Gastrocnemius medialis (tissue), 4 donors: ENCODE measurements at places on chromosomes 12 and 14. TPM values are rescaled to one million over a fixed set of nuclear protein-coding genes. Genes with fewer than 3 reads are reported as not detected.

- no peak for DNase-seq
- no peaks in the 10 kb centered on the region for H3K27me3 ChIP-seq
- no peaks in the 10 kb centered on the region for H3K36me3 ChIP-seq
Measured at GRCh38 chr14:90883782-90884181, 67.6 kb upstream of the TTC7B start.

- H3K27me3 ChIP-seq: peaks cover 3% of the 10 kb centered on the region
- no peak overlapping the region for H3K4me3 ChIP-seq
- peaks cover 12% of the 10 kb centered on the region for H3K4me1 ChIP-seq
- no peak for DNase-seq
- no peak overlapping the region for H3K27ac ChIP-seq
Measured at GRCh38 chr12:54166567-54167499, 22.0 kb downstream of the SMUG1 start.

DNA sequence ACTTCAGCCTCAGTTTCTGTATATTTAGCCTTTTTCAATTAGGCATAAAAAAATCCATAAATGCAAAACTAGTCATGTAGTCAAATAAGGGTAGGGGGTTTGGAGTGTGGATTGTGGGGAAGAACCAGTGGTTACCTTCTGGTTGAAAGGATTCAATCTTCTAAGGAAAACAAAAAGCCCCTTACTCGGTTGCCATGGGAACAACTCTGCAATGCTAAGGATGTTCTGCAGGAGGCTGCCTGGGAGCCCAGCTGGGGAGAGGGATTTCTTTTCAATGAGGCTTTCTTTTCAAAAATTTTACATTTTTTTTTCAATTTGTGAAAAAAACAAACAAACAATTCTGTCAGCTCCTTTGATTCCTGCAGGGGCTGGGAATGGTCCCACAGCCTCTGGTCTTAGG is 67.2 kb downstream of the SLC8A3 start:
- H3K4me1 ChIP-seq: peaks cover 27% of the 10 kb centered on the region
- no peaks in the 10 kb centered on the region for H3K27me3 ChIP-seq
- H3K4me3 ChIP-seq: no peak overlapping the region
- no peaks in the 10 kb centered on the region for H3K36me3 ChIP-seq
- no peak overlapping the region for H3K27ac ChIP-seq
- DNase-seq: no peak

DNA sequence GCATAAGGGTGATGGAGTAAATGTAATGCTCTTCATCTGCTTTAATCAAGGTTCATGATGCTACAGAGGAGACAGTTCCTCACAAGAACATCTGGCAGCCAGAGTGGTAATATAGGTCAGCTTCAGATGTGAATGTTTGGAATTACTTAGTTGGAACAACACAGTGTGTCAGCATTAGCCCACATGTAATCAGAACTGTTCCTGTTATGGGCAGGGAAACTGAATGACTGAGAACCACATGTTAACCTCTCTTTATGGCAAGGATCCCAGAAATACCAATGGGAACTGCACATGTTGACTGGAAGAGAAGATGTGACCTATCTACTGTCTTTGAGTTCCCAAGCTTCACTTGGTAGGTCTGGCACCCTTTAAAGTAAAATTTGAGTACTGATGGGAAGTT is 390.1 kb upstream of the PDE3A start:
- H3K27ac ChIP-seq: no peak overlapping the region
- no peaks in the 10 kb centered on the region for H3K4me1 ChIP-seq
- H3K36me3 ChIP-seq: no peaks in the 10 kb centered on the region

GRCh38 chr12:86186449-86186848 is 69.7 kb downstream of the MGAT4C start:
- H3K27ac ChIP-seq: no peak overlapping the region
- no peaks in the 10 kb centered on the region for H3K27me3 ChIP-seq
- H3K4me1 ChIP-seq: no peaks in the 10 kb centered on the region
- no peak for DNase-seq

DNA sequence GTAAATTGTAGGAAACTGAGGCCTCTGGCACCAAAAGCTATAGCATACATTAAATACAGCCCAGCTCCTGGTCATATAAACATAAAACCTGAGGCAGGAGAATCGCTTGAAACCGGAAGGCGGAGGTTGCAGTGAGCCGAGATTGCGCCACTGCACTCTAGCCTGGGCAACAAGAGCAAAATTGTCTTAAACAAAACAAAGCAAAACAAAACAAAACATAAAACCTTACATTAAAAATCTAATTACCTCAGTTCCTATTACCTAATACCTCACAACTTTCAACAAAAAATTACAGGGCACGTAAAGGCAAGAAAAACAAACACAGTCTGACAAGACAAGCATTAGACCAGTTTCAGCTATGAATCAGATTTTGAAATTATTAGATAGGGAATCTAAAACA is 36.7 kb downstream of the TMEM116 start:
- H3K4me1 ChIP-seq: no peaks in the 10 kb centered on the region
- no peak for DNase-seq
- H3K36me3 ChIP-seq: no peaks in the 10 kb centered on the region
- no peak overlapping the region for H3K27ac ChIP-seq
- H3K4me3 ChIP-seq: no peak overlapping the region

- peaks cover 15% of the 10 kb centered on the region for H3K4me1 ChIP-seq
- H3K4me3 ChIP-seq: peak within 1 kb of the TSS; percentile 88
- DNase-seq: peak; percentile 83
Measured at GRCh38 chr12:48957141-48958048, at the start of gene ARF3. ARF3 (minus strand) TSS chr12:48957487; CDS start chr12:48941095, 16,392 bp downstream.

- no peak overlapping the region for H3K4me3 ChIP-seq
- H3K27me3 ChIP-seq: no peaks in the 10 kb centered on the region
- H3K36me3 ChIP-seq: peaks cover 11% of the 10 kb centered on the region
- H3K27ac ChIP-seq: no peak overlapping the region
- DNase-seq: no peak
Measured at GRCh38 chr12:4506430-4506829, 32.3 kb upstream of the RAD51AP1 start.

DNA sequence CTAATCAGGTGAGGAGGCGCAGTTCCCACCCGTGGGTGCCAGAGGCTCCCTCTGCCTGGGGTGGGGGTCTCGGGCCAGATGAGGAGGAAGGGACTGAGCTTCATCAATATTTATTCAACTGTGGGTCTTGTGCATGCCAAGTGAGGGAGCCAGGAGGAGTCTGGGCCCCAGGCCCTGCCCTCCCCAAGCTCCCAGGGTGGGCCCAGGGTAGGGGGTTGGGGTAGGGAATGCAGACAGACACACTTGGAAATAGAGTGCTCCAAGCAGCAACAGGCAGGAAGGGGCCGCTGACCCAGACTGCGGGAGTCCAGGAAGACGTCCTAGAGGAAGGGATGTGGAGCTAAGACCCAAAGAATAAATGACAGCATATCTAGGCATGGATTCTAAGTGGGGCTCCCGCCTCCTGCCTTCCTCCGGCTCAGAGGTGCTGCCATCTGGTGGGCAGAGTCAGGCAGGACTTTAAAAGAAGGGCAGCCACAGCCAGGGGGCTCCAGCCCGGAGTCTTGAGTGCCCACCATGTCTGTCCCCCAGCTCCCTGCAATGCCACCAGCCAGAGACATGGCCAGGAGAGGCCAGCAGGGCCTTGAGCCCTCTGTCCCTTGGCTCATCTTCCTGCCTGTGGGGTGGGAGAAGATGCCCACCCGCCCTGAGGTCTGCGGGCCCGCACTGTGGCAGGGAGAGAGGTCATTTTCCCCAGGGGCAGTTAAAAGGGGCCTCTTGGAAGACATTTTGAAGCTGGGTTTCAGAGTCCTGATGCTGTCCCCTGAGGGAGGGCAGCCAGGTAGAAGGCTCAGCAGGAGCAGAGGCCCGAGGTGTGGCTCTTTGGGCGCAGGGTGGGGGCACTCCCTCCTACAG is 70.1 kb downstream of the PHETA1 start:
- no peaks in the 10 kb centered on the region for H3K4me1 ChIP-seq
- no peaks in the 10 kb centered on the region for H3K27me3 ChIP-seq
- H3K27ac ChIP-seq: no peak overlapping the region
- H3K4me3 ChIP-seq: no peak overlapping the region
- DNase-seq: no peak

GRCh38 chr12:26863515-26863914 is 30.5 kb upstream of the ITPR2 start:
- H3K36me3 ChIP-seq: no peaks in the 10 kb centered on the region
- no peak overlapping the region for H3K27ac ChIP-seq
- H3K27me3 ChIP-seq: no peaks in the 10 kb centered on the region
- no peak overlapping the region for H3K4me3 ChIP-seq

- H3K4me1 ChIP-seq: peaks cover 5% of the 10 kb centered on the region
- peaks cover 8% of the 10 kb centered on the region for H3K27me3 ChIP-seq
- H3K36me3 ChIP-seq: no peaks in the 10 kb centered on the region
- H3K27ac ChIP-seq: no peak overlapping the region
- DNase-seq: no peak
Measured at GRCh38 chr12:67070604-67071003, 198.6 kb upstream of the CAND1 start.

DNA sequence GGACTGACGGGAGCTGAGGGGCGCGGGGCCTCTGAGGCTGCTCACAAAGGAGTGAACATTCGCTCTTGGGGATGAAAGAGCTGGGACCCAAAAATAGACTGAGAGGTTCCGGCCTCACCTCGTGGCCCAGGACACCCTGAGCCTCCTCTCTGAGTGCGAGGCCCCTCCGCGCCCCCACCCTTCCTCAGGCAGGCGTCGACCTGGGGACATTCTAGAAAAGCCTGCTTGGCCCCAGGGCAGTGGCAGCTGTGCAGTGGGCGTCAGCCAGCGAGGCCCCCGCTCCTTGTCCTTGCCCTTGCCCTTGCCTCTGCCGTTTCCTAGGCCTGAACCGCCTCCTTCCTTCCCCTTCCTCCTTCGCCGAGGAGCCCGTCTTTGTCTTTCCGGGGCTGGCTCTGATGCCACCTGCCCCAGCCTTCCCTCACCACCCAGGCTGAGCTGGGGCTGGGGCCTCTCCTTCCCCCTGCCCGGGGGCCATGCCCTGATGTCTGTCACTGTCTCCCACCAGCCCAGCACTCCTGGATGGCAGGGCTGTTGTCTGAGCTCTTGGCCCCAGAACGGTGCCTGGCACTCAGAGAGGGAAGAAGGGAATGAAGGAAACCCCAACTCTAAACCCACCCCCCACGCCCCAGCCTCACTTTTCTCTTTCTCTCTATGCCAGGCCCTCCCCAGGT is 208.2 kb upstream of the RTL1 start:
- no peaks in the 10 kb centered on the region for H3K4me1 ChIP-seq
- no peak overlapping the region for H3K27ac ChIP-seq
- no peak overlapping the region for H3K4me3 ChIP-seq

DNA sequence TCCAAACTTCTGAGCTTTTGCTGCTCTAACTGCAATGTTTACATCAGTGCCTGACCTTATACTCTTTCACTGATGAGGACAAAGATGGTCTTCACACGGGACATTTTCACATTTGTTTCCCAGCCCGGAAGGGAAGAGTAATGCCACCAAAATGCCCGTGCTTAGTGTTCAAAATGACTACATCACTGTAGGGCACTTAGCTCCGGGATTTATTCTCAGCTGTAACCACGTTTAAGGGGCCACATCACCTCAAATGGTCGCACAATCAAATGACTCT is 2.9 kb downstream of the GSG1 start:
- H3K4me1 ChIP-seq: peaks cover 19% of the 10 kb centered on the region
- peak overlapping the region; percentile 58 for H3K4me3 ChIP-seq
- H3K36me3 ChIP-seq: no peaks in the 10 kb centered on the region
- peak overlapping the region; percentile 84 for H3K27ac ChIP-seq
- no peak for DNase-seq
- no peaks in the 10 kb centered on the region for H3K27me3 ChIP-seq

DNA sequence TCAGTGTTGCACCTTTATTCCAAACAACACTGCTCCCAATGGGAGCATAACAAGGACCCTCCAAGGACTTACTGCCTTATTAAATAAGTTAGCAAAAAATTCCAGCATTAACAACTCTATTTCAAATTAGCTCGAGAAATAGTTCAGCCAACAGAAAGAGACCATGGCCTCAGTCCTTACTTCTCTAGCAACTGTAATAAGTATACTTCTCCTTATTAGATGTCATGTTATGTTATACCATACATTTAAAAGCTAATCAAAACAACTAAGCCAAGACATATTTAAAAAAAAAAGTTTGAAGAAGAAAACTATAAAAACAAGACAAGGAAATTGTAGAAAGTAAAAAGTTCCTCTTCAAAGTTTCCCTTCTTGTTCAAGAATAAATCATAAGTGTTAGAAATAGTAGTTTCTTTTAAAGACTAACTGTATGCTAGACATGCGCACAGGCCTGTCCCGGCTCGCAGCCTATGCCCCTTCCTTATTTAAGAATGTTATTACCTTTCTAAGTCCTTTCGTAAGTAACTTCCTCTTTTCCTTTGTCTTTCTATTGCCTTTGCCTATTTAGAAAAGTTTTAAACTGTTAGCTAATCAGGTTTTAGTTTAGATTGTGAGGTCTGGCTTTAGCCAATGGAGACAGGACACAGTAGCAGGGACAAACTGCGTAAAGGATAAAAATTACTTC is 68.6 kb downstream of the RESF1 start:
- H3K27ac ChIP-seq: no peak overlapping the region
- no peaks in the 10 kb centered on the region for H3K36me3 ChIP-seq
- H3K4me1 ChIP-seq: no peaks in the 10 kb centered on the region
- DNase-seq: no peak
- no peaks in the 10 kb centered on the region for H3K27me3 ChIP-seq

DNA sequence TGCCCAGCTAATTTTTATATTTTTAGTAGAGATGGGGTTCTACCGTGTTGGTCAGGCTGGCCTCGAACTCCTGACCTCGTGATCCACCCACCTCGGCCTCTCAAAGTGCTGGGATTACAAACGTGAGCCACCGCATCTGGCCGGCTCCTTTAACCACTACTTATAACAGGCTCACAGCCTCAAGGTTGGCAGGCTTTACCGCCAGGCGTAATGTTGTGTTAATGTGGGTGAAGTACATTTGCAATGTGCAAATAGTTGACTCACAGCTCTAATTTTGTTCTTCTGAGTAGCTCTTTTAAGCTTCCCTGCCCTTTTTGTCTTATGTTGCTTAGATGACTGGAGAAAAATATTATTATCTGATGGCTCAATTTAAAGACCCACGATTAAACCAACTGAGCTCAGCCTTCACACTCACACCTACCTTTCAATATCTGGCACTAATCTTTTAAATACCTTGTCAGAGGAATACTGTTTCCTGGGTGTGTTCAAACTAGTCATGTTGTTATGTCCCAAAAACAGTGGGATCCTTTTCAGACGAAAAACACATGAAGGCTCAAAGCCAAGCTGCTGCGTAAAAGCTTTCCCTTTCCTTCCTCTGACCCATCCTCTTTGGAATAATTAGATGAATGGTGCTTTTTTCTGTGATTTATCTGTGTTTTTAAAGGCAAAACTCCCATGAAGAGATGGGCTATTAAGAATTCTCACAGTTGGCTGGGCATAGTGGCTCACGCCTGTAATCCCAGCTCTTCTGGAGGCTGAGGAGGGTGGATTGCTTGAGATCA is 57.2 kb upstream of the USP44 start:
- DNase-seq: peak; percentile 13
- no peak overlapping the region for H3K4me3 ChIP-seq
- H3K27ac ChIP-seq: peak overlapping the region; percentile 54
- H3K27me3 ChIP-seq: no peaks in the 10 kb centered on the region
- H3K36me3 ChIP-seq: no peaks in the 10 kb centered on the region

- no peaks in the 10 kb centered on the region for H3K36me3 ChIP-seq
- H3K4me1 ChIP-seq: no peaks in the 10 kb centered on the region
- H3K27ac ChIP-seq: no peak overlapping the region
- DNase-seq: no peak
Measured at GRCh38 chr12:89492883-89493282, 31.7 kb downstream of the GALNT4 start.

- DNase-seq: peak; percentile 31
- H3K27me3 ChIP-seq: no peaks in the 10 kb centered on the region
- peaks cover 11% of the 10 kb centered on the region for H3K4me1 ChIP-seq
- H3K36me3 ChIP-seq: no peaks in the 10 kb centered on the region
Measured at GRCh38 chr14:94599656-94600004, 12.6 kb upstream of the SERPINA3 start.

The KCNC2 gene
- not detected for total RNA-seq

The KIF21A gene
- 36.4 TPM for total RNA-seq

The ASPG gene
- total RNA-seq: not detected

The CEBPE gene
- not detected for total RNA-seq

The TOMM20L gene
- not detected for total RNA-seq

The PAX9 gene
- total RNA-seq: not detected

The KRT83 gene
- not detected for total RNA-seq

The IL26 gene
- not detected for total RNA-seq
